ENCODE measurements at places on chromosomes 6 and 20.

DNA sequence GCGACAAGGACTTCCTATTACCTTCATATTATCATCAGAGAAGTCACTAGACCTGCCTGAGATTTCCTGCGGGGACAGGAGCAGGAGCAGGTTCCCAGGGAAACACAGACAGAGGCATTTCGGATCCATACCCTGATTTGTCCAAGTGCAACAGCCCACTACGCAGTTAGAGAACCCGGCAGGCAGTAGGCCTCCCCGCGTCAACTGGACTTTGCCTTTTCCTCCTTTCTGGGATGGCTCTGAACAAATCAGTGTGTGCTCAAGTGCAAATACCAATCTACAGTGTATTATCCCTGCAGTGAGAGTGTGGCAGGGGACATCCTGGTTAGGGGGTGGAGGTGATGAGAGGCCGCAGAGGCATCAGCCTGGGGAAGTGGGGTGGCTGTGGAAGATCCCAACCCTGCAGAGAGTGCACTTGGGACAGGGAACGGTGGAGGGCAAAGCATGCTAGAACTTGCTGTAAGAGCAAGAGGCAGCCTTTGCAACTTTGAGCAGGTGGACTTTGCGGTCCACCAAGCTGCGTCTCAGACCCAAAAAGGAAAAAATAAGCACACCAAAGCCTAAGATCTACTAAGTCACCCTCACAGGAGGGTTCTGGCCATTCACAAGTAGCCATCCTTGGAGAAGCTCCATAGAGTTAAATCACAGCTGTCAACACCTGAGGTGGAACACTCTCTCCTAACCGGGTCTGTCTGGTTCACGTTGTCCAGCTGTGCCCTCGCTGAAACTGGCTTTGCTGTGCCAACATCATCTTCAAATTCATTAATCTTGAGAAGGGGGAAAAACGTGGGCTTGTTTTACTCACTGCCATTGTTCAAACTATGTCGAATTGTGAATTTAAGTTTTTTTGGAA lies 159.1 kb downstream of the ZDHHC14 start:
- DNase-seq: no peak

DNA sequence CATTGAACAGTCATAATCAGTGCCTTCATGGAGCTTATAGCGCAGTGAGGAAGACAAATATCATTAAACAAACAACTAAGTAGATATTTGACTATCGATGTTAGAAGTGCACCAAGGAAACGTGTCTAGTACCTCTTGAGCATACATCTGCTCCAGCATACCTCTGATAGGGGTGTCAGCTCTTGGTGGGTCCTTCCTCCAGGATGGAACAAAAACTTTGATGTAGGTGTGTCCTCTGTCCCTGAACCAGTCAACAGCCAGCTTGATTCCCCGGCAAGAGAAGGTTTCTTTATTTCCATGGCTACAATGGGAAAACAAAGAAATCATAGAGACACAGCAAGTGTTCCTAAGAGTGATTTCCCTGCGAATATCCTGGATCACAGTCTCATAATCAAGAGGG lies 23.1 kb downstream of the ZC3H12D start:
- no peak for DNase-seq

DNA sequence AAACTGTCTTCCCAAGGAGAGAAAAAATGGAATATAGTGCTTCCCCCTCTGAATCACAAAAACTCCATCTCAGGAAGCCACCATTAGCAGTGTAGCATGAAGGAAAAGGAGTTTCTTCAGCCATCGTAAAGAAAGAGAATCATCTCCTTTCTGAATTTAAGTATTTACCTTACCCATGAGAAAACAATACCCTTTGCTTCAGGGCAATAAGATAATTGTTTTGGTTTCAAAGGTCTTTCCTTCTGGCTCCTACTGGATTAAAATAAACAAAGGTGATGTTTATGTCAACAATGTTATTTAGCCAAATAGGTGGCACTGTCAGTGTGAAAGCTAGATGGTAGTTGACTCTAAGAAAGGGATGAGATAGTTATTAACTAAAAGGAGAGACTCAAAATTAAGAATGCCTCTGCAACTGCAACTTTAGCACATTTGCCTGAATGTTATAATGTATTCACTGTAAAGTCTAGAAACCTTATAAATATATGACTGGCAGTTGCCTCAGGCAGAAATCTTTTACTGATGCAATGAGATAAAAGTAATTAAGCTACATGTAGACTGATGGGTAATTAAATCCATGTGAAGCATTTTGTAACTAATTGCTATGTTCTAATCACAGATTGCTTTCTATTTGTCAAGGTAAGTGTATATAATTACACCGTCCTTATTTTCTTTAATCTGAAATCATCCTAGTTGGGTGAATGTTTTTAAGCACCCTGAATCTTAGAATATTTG lies 399.0 kb downstream of the CDKAL1 start:
- no peak for DNase-seq

DNA sequence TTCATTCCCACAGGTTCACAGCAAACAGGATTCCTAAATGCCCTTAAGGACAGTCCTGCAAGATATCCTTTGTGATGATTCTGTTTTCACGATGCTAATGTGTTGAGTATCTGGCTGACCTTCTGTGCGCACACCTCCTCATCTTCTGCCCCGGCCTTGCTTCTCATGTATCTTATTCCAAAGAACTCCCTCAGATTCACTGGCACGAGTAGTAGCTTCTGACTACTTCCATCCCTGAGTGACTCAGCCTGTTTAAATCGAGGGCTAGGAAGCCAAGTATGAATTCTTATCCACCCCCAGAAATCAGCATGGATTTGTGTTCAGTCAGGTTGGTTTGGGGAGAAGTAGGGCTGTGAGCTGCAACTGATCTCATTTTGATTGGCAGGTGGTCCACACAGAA lies 190.2 kb upstream of the SNX9 start:
- no peak for DNase-seq

- no peak for DNase-seq
Observed at GRCh38 chr20:56875052-56875659, 246.1 kb downstream of the TFAP2C start.

GRCh38 chr6:11702500-11703130 lies 76.0 kb downstream of the ADTRP start:
- DNase-seq: no peak

- no peak for DNase-seq
Observed at GRCh38 chr6:13834790-13835189, 20.4 kb upstream of the MCUR1 start.

GRCh38 chr6:123171341-123172115 lies 175.5 kb downstream of the CLVS2 start:
- no peak for DNase-seq

GRCh38 chr6:46684771-46685170 lies 2.9 kb upstream of the TDRD6 start:
- DNase-seq: no peak

DNA sequence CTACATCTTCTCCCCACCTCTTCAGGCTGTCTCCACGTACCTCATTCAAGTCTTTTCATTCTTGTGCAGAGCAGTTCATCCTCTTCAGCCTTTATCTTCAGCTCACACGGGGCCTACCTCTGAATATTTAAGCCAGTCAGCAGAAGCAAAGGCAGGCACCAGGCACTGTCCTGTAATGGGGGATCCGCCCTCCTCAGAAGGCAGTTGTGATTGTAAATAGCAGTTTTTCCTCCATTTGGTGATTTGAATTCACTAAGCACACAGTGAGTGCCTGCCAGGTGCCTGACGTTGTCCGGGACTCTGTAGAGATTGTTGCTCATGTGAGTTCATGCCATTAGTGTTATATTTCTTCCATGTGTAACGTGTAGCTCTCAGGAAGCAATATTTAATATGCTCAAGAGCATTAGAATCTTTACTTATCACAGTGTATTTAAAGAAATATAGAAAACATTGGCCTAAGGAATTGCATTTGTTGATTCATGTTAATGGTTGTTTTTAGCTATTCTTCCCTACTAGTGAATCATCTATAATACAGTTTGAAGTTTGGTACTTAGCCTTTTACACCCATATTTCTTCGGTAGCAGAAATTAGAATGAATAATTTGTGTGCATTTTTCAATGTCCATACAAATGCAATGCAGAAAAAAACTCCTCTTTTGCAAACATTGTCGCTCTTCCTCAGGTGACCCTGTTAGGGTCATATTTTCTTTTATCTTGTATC lies 17.9 kb downstream of the BPHL start:
- no peak for DNase-seq

DNA sequence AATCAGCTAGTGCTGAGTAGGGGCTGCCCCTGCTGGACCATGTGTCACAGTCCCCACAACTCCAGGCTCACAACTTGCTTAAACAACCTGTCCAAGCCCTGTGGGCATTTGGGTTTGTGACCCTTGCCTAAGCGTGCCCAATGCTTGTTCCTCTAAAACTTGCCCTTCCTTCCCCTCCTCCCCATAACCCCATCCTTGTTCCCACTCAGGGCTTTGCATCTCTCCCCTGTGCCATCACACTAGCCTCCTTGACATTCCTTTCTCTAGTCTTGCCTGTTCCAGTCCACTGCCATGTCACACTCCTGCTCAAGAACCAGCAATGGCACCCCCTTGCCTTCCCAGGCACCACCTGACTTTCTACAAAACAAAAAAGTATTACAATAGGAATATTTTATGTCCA lies 2.3 kb upstream of the DLGAP4 start:
- peak; percentile 5 for DNase-seq

DNA sequence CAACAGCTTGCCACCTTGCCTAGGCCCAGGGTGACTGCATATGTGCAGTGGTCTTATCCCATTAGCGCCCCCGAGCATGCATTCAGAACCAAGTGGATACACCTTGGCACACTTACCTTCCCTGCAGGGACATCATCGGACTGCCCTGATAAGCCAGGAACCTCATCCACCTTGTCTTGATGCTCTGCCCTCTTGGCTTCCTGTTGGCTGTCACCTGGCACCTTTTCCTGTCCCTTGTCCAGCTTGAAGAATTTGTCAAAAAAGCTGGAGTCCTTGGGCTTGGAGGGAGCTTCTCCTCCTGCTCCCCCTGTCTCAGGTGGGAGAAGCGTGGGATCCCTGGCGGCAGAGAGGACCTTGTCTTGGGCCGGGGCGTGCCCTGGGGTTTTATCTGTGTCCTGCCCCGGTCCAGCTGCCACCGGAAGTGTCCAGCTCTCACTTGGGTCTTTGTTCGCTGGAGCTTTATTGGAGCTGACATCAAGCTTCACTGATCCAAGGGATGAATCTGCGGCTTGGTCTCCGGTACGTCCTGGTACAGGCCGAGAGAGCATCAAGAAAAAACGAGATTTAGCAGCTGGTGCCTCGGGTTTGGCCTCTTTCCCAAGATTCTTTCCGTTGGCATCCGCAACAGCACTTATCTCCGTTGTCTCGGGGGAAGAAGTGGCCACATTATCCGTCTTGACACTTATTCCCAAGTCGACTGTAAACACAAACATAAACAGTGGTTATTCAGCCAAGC lies 42.0 kb downstream of the BCAS1 start:
- no peak for DNase-seq

GRCh38 chr20:19807946-19808330 lies 49.9 kb downstream of the RIN2 start:
- DNase-seq: no peak

DNA sequence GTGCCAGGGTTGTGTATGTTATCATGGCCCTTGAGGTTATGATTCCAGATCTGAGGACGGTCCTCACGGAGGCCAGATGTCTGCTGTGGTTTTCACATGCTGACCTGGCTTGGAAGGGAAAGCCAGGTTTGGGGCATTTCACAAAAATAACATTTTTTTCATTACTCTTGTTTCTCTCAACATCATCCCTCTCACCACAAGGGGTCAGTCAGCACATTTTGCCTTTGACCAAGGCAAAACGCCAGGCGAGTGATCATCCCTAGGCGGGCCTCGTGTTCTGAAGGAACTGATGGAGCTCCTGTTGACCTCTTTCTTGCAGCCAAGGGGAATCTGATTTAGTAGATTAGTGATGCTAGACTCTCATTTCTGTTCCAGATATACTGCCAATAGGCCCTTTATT lies 133.5 kb downstream of the TBC1D7 start:
- DNase-seq: peak; percentile 81

DNA sequence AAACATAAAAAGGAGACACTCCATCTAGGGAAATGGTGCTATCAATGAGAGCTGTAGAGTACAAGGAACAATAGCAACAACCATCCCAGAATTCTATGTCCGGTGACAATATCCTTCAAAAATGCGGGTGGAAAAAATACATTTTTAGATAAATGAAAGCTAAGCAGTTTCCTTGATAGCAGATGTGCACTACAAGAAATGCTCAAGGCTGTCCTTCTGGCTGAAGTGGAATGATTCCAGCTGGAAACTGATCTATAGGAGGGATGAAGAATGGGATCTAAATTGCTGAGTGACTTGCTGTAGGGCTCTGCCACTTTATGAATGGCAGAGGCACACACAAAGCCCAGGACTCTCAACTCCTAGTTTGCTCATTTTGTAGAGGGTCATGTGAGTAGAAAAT lies 763.1 kb downstream of the C6orf118 start:
- DNase-seq: no peak

DNA sequence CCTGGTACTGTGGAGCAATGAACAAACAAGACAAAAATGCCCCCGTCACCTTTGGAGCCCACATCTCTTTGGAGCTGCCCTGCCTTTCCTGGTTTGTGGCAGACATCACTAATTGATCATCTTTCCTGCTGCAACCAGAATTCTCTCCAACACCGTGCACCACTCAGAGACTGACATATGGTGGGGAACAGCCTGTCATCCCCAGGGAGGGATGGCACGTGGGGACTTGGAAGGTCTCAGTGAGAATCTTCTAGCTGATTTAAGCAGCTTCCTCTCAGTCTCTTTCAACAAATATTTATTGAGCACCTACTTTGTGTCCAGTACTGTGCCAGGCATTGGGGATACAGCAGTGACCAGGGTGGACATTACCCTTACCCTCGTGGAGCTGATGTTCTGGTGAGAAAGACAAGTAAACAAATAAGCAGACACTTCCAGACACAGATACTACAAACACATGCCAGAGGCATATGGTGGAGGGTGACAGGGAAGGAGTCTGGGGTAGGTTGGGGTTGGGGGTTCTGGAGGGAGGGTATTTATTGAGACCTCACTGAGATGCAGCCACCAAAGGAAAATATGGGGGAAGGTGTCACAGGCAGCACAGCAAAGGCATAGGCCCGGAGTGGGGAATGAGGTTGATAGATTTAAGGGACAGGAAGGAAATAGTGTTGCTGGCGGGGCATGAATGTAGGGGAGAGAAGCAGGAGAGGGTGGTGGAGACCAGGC lies 82.3 kb downstream of the CEBPB start:
- DNase-seq: no peak

DNA sequence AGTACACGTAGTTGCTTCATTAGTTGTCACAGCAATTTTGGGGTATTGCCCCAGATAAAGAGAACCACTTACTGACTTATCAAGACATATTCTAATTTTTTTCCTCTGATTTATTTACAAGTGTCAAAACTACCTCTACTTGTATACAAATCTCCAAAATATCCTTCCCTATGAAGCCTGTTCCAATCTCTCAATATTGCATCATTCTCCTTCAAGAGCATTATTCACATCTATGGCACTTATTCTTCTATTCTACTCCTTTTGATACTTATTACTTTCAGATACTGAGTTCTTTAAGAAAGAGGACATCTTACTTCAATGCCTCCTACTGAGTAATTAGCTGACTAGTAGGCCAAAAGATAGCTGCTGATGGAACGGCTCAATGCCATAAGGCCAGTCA lies 105.2 kb downstream of the SMLR1 start:
- no peak for DNase-seq
